Cardiac muscle cell (in vitro differentiated cells and primary cell): ENCODE measurements at places on chromosomes 1 and 21. TPM values are rescaled to one million over a fixed set of nuclear protein-coding genes. Genes with fewer than 3 reads are reported as not detected.

GRCh38 chr1:50023292-50024159, at the start of gene AGBL4:
Gene AGBL4, minus strand, starts transcription at chr1:50023954.
- DNase-seq, result peak; percentile 33

DNA sequence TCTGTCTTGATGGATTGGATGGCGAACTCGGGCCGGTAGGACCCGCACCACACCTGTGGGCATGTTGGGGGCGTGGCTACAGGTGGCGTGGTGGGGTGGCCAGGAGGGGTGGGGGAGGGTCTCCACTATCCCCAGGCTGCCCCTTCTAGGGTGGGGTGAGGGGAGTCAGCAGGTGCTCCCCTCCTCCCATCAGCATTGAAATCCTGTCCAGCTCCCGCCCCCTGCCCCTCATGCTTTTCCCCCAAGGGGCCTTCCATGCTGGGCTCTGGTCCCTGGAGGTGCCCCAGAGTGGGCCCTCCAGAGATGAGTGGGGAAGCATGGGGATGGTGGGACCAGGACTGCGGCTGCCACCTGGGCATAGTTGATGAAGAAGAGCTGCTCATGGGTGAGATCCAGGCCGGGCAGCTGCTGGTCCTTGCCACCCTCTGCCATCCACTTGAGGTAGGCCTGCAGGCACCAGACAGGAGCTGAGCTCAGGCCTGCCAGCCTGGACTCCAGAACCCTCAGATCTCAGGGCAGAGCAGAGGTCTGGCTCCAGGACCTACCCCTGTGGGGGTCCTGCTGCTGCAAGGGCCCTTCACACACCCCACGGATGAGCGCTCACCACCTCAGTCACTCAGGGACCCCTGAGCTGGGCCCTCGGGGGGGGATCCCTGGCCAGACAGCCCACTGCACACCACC, 5.1 kb downstream of the PRXL2B start:
- DNase-seq, result no peak

The DYNLT5 gene
- 13.2 and 28.6 TPM in 2 replicates for total RNA-seq

GRCh38 chr21:40841524-40842196, 5.3 kb downstream of the DSCAM start:
- DNase-seq, result no peak

DNA sequence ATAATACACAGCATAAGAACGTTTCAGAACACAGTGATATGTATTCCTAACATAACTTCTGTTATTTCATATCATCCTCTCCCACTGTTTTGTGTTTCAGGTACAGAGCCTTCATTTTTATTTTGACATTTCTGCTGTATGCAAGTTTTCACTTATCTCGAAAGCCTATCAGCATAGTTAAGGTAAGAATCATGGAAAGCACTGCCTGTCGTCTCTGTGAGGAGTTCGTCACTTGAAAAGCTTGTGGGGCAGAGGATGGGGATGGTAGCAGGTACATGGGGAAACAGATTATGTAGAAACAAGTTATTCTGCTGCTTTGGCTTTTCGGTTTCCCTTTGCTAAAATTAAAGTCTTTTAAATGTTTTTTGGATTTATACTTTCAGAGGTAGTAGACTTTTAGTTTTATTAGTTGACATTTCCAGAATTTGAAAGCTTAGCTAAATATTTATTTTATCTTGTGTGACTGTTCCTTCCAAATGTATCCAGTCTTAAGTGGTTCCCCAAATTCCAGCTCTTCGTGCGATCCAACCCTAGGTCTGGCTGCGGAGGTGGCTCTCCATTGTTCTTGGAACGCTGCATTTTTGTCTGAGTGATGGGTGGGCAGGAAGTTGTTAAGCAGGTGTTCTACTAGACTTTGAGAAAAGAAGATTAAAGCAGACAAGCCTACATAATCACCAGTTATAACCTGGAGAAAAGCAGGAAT, 12.2 kb downstream of the SLC37A1 start:
- DNase-seq, result no peak

The ACP6 gene
- 23.9 and 45.7 TPM in 2 replicates for total RNA-seq

The MR1 gene
- 0.12 and 0.21 TPM in 2 replicates for total RNA-seq

DNA sequence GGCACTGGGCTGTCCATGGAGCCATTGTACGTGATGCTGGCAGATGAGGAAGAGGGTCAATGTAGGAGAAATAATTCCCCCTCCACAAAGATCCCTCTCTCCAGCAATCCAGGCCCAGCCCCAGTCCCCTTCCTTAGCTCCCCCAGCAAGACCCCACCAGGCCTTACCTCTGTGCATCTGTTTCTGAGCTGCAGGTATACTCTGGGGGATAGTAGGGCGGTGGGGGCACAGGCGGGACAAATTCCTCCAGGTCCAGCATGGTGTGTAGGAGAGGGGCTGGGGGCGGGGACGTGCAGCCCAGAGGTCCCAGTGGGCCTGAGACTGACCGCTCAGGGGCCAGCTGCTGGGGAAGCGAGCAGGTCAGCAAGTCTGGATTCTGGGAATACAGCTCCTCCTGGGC, 3.7 kb downstream of the ENTREP3 start:
- no peak for DNase-seq

DNA sequence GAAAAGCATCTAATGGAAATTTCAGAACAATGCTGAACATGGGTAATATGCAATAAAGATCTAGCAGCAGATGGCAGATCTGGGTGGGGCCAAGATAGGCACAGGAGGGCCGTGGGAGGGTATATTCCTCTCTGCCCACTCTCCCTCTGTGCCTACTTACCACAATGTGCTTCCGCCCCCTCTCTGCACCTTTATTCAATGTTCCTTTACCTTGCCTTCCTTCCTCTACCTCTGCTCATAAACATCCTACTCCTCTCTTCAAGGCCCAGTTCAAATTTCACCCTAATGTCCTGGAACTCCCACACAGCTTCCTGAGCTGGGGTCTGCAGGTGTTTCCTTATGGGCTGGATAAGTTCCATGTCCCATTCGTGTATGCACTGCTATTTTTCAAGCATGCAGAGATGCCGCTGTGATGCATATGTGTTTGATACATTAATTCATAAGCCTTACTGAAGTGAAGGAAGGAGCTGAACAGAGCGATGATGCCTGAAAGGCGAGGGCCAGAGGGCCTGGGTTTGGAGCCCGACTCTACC, 65.6 kb upstream of the EDEM3 start:
- DNase-seq, result no peak

DNA sequence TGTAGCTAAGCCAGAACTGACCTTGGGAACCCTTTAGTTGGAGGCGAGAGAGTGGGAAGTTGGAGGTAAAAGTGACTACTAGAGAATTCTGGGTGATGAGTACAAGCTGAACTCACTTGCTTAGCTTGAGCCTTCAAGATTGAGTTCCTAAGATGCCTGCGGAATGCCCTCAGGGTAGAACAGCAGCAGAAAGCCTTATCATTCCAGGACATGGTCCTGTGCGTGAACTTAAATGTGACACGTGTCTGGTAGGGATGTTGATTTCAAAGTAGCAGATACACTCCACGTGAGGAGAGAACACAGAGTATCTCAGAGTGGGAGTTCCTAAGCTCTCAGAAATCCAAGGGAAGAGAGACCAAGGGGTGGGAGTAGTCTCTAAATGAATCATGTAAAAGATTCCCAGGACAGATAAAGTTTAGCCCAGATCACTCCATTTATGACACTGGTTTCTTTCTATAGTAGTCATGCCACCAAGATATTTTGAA, 60.1 kb downstream of the KCNK1 start:
- DNase-seq, result no peak
